ENCODE measurements at places on chromosomes 16 and 17. TPM values are rescaled to one million over a fixed set of nuclear protein-coding genes. Genes with fewer than 3 reads are reported as not detected.
A peak's percentile ranks its signal among the peaks of the same experiment; 100 is the strongest.

GRCh38 chr16:26668026-26668425, 398.7 kb upstream of the C16orf82 start:
- H3K27me3 ChIP-seq: no peaks in the 10 kb centered on the region
- no peak overlapping the region for H3K4me3 ChIP-seq
- DNase-seq: no peak

DNA sequence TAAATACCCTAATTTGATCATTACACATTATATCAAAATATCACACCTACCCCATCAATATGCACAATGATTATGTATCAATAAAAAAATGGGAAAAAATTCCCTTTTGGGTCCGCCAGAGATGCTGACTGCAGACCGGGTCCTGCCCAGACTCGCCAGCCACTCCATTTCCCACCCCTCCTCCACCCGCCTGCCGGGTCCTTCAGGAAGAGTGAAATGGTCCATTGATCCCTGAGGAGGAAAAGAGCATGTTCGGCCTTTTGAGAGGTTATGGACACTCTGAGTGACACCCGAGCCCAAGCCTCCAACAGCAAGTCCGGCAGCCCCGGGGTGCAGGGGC, 123.9 kb upstream of the ZFHX3 start:
- H3K36me3 ChIP-seq: no peaks in the 10 kb centered on the region
- H3K27me3 ChIP-seq: no peaks in the 10 kb centered on the region

DNA sequence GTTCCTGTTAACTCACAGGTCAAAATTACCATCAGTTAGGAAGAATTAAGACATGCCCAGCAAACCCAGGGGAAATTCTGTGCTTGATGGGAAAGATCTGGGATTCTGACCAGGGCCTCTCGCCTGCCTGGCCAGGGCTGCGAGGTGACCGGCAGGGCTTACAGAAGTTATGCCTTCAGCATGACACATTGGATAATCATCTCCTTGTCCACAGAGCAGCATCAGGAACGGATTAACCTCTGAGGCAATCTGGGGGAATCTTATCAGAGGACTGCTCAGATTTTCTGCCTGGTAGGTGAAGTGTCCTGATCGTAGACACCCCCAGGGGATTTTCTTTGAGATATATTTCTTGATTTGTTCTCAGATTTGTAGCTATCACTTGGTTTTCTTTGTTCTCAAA, 172.5 kb downstream of the HS3ST3A1 start:
- no peak overlapping the region for H3K27ac ChIP-seq
- no peaks in the 10 kb centered on the region for H3K36me3 ChIP-seq
- no peak overlapping the region for H3K4me3 ChIP-seq
- H3K4me1 ChIP-seq: no peaks in the 10 kb centered on the region

Gene YBX2
- 2.2 TPM for total RNA-seq

Gene OTOA
- total RNA-seq: 1.6 TPM

DNA sequence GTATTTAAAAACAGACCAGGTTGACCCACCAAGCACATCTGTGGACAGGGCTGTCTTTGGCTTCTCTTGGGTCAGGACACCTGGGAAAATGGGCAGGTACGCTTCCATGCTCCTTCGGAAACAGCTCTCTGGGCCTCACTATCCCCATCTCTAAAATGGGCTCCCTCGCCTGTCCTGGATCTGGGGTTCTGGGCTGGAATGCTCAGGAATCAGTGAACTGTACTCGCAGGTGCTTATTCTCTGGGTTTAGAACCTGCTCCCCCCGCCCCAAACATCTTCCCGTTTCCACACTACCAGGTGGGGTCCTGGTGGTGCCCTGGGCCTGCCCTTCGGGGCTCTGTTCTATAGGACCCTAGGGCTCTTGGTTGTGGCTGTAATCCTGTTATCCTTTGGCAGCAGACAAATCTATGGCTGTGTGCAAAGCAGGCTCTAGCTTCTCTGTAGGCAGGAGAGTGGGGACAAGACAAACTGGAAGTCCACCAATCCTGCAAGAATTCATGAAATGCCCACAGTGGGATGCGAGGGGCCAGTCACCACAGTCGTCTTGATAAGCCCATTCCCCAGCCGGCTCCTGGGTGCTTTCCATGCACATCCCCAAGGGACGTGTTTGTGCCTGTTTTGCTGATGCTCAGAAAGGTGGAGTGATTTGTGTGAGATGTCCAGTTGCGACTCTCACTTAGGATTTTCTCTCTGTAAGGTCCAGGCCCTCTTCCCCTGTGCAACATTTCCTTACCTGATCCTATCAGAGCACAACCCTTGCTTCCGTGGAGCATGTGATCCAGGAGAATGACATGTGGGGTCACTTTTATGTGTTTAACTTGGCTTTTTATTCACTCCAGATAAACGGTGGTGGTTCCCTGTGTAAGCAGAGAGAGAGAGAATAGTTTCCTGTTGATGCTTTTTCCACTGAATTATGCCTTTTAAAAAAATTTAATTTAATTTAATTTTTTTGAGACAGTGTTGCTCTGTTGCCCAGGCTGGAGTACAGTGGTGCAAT, 37.2 kb downstream of the HAPSTR1 start:
- peaks cover 25% of the 10 kb centered on the region for H3K4me1 ChIP-seq
- DNase-seq: no peak

DNA sequence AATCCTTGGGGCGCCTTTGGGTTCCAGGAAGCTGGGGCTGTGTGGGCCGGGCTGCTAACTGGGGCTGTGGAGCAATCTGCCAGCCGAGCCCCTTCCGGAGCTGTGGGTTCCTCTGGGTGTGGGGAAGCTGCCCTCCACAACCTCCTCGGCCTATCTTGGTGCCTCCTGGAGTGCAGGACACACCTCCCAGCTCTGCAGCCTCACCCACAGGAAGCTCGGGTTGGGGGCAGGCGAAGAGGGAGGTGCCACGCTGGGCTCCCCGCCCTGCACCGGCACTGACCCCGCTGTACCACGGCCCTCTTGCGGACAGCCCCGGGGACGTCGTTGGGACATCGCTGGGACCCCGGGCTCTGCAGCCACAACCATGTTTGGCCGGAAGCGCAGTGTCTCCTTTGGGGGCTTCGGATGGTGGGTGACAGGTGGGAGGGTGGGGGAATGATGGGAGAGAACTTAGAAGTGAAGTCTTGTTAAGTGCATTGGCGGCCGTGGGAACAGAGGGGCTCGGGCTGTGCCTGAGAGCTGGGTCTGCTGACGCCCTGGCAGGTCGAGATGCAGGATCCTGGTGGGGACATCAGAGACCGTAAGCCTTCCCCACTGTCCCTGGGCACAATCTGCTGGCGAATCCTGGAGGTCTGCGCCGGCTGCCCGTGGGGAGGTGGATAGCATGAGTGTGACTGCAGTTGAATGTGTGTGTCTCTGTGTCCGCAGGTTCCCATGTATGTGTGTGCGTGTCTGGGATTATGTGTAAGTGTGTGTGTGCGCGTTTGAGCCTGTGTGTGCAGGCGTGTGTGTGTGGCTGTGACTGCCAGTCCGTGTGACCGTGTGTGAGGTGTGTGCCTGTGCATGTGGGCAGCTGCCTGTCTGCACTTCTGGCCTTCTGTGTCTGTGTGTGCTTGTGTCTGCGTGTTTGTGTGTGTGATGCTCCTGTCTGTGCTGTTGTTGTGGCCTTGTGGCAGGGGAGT, at the start of gene RAP1GAP2:
Gene RAP1GAP2, plus strand, starts transcription at position 275 of the 962 bp plus-strand sequence. Its CDS starts 90 bp downstream, at position 365.
- H3K36me3 ChIP-seq: no peaks in the 10 kb centered on the region
- peak; percentile 50 for DNase-seq
- peak within 1 kb of the TSS; percentile 25 for H3K4me3 ChIP-seq
- H3K27me3 ChIP-seq: peaks cover 11% of the 10 kb centered on the region

- H3K4me3 ChIP-seq: no peak overlapping the region
- peak; percentile 72 for DNase-seq
- H3K36me3 ChIP-seq: no peaks in the 10 kb centered on the region
- H3K27me3 ChIP-seq: no peaks in the 10 kb centered on the region
- H3K4me1 ChIP-seq: peaks cover 14% of the 10 kb centered on the region
Observed at GRCh38 chr16:2584729-2585650, 47.2 kb downstream of the PDPK1 start.

Gene GDPD3
- 0.66 TPM for total RNA-seq

DNA sequence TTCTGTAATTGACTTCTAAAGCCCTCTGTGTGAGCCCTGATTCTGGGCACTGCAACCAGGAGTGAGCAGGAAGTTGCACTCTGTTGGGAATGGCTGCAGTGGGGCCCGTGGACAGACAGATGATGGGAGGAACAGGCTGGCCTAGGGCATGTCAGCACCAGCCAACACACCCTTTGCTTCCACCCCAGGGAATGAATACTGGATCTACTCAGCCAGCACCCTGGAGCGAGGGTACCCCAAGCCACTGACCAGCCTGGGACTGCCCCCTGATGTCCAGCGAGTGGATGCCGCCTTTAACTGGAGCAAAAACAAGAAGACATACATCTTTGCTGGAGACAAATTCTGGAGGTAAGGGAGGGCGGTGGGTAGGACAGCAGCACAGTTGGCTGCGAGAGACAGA, 10.8 kb upstream of the LPCAT2 start:
- H3K4me3 ChIP-seq: no peak overlapping the region
- DNase-seq: no peak
- H3K27me3 ChIP-seq: no peaks in the 10 kb centered on the region
- peaks cover 19% of the 10 kb centered on the region for H3K4me1 ChIP-seq
- no peaks in the 10 kb centered on the region for H3K36me3 ChIP-seq
- H3K27ac ChIP-seq: no peak overlapping the region

- H3K27ac ChIP-seq: no peak overlapping the region
- H3K4me3 ChIP-seq: no peak overlapping the region
- DNase-seq: no peak
- H3K27me3 ChIP-seq: no peaks in the 10 kb centered on the region
Observed at GRCh38 chr16:15947983-15948509, 1.4 kb upstream of the ABCC1 start.

Gene ELMO3
- total RNA-seq: 0.17 TPM

Gene NT5M
- total RNA-seq: 11.0 TPM

GRCh38 chr16:57151369-57151768, 34.5 kb downstream of the PSME3IP1 start:
- H3K27ac ChIP-seq: no peak overlapping the region
- H3K36me3 ChIP-seq: no peaks in the 10 kb centered on the region
- peaks cover 15% of the 10 kb centered on the region for H3K4me1 ChIP-seq
- no peaks in the 10 kb centered on the region for H3K27me3 ChIP-seq
- H3K4me3 ChIP-seq: no peak overlapping the region

DNA sequence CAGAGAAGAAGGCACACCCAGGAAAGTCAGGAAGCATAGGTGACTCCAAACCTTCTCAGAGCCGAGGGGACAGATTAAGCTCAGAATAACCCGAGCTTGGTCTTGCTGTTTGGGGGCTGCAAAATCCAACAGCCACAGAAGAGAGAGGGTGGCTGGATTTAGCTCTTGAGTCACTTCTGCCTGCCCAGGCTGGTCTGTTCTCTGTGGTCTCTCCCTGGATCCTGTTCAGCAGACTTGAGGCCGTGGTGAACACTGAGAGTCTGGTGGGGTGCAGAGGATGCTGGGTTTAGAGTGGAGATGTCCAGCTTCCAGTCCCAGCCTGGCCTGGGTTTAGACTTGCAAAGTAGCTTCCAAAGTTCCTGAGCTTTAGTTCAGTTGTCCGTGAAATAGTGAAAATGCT, 8.8 kb downstream of the SLC26A11 start:
- peaks cover 7% of the 10 kb centered on the region for H3K4me1 ChIP-seq
- no peak for DNase-seq
- H3K27me3 ChIP-seq: no peaks in the 10 kb centered on the region
- H3K27ac ChIP-seq: no peak overlapping the region

DNA sequence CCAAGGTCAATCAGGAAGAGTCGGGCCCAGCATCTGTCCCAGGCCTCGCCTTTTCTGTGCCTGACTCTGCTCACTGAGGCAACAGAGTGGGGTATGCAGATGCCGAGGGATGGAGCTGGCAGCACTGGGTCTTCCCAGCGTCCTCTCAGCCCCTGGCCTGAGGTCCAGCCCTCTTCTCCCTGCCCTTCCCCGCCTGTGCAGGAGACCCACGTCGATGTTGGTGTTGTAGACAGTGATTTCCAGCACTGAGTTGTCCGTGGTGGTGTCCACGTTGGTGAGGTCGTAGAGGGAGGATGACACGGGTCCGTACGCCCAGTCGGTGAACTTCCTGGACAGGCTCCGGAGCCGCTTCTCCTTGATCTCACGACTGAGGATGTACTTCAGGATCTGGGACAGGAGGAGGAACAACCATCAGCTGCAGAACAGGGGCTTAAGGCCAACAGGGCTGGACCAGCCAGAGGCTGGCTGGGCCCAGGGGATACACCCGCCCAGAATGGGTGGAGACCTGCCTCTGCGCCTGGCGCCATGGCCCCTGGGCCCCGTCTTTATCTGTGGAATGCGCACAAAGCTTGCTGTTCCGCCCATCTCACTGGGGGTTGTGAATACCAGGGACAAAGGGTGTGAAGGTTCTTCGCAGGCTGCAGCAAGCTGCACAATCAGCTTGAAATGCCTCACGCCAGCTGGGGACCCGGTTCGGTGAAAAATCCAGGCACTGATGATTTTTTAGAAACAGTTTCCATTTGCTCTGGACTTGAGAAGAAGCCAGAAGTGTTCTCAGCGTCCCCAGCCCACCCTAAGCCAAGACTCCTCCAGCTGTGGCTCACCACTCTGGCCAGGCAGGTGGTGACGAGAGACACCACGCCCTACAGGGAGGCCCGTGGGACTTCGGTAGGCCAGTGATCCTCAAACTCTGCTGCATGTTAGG, 27.5 kb downstream of the TRPV3 start:
- no peak overlapping the region for H3K27ac ChIP-seq
- no peaks in the 10 kb centered on the region for H3K27me3 ChIP-seq
- no peaks in the 10 kb centered on the region for H3K36me3 ChIP-seq
- DNase-seq: no peak
- peaks cover 2% of the 10 kb centered on the region for H3K4me1 ChIP-seq
- H3K4me3 ChIP-seq: no peak overlapping the region

GRCh38 chr17:74080656-74081582, 122.6 kb upstream of the RPL38 start:
- H3K4me1 ChIP-seq: no peaks in the 10 kb centered on the region
- DNase-seq: no peak
- peaks cover 14% of the 10 kb centered on the region for H3K27me3 ChIP-seq
- no peak overlapping the region for H3K27ac ChIP-seq
- H3K36me3 ChIP-seq: no peaks in the 10 kb centered on the region

- no peaks in the 10 kb centered on the region for H3K27me3 ChIP-seq
- no peak overlapping the region for H3K4me3 ChIP-seq
- no peak overlapping the region for H3K27ac ChIP-seq
- peaks cover 74% of the 10 kb centered on the region for H3K36me3 ChIP-seq
- DNase-seq: no peak
Observed at GRCh38 chr17:59695945-59696681, 11.1 kb downstream of the PTRH2 start.

Gene DHRS7C
- total RNA-seq: 39.9 TPM

DNA sequence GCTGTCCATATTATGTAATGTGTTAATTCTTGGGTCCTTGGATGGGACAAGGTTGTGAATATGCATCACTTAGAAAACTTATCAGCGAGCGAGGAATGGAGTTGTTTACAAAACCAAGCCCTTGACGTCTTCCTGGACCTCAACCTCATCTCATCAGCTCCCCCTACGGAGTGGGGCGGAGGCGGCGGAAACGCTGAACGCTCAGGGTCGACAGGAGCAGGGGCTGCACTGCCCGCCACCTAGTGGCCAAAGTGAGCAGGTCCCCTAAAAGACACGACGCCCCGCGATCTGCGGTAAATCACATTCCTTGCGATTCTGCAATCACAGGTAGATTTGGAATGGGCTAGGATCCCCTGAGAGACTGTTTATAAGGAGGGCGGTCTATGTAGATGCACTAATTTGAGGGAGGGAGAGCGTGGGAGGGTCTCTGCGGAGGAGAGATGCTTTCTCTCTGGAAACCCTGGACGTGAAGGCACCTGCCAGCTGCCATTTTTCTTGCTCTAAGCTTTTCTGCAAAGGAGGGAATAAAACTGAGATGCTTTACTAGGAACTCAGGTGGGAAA, 5.4 kb upstream of the ICAM2 start:
- no peaks in the 10 kb centered on the region for H3K27me3 ChIP-seq
- DNase-seq: peak; percentile 72
- no peaks in the 10 kb centered on the region for H3K36me3 ChIP-seq
- peak overlapping the region; percentile 0 for H3K4me3 ChIP-seq
- peak overlapping the region; percentile 50 for H3K27ac ChIP-seq
